ENCODE measurements at places on chromosomes 6 and 20. TPM values are rescaled to one million over a fixed set of nuclear protein-coding genes. Genes with fewer than 3 reads are reported as not detected.

Gene PRRT1
- 0.95 TPM for total RNA-seq

Gene ATG5
- 24.8 TPM for total RNA-seq

Gene NNAT
- total RNA-seq = not detected

Gene GRM4
- total RNA-seq = 0.17 TPM

Gene PLA2G7
- not detected for total RNA-seq

Gene MCCD1
- not detected for total RNA-seq

Data from A549 treated with ZK216348 at 1 μM for 4 hours (cell line).